ENCODE measurements at places on chromosomes 12 and 14.

- H3K36me3 ChIP-seq, result no peaks in the 10 kb centered on the region
- no peak overlapping the region for H3K27ac ChIP-seq
- peaks cover 31% of the 10 kb centered on the region for H3K27me3 ChIP-seq
- H3K4me1 ChIP-seq, result peaks cover 50% of the 10 kb centered on the region
- no peak overlapping the region for H3K4me3 ChIP-seq
- no peak for DNase-seq
Measured at GRCh38 chr12:116709768-116710167, 28.1 kb downstream of the SPRING1 start.

GRCh38 chr12:110352401-110352800 lies 51.1 kb downstream of the ANAPC7 start:
- no peak for DNase-seq
- H3K27me3 ChIP-seq, result no peaks in the 10 kb centered on the region
- no peaks in the 10 kb centered on the region for H3K4me1 ChIP-seq
- no peak overlapping the region for H3K27ac ChIP-seq
- H3K4me3 ChIP-seq, result no peak overlapping the region

GRCh38 chr12:93135286-93136239 lies 206.5 kb upstream of the EEA1 start:
- peak overlapping the region; percentile 72 for H3K27ac ChIP-seq
- peaks cover 45% of the 10 kb centered on the region for H3K4me1 ChIP-seq
- no peaks in the 10 kb centered on the region for H3K36me3 ChIP-seq
- DNase-seq, result no peak
- H3K27me3 ChIP-seq, result no peaks in the 10 kb centered on the region

- no peak for DNase-seq
- H3K4me1 ChIP-seq, result no peaks in the 10 kb centered on the region
- H3K4me3 ChIP-seq, result no peak overlapping the region
- peaks cover 27% of the 10 kb centered on the region for H3K36me3 ChIP-seq
- no peak overlapping the region for H3K27ac ChIP-seq
Measured at GRCh38 chr12:32253154-32253790, 146.1 kb upstream of the FGD4 start.

DNA sequence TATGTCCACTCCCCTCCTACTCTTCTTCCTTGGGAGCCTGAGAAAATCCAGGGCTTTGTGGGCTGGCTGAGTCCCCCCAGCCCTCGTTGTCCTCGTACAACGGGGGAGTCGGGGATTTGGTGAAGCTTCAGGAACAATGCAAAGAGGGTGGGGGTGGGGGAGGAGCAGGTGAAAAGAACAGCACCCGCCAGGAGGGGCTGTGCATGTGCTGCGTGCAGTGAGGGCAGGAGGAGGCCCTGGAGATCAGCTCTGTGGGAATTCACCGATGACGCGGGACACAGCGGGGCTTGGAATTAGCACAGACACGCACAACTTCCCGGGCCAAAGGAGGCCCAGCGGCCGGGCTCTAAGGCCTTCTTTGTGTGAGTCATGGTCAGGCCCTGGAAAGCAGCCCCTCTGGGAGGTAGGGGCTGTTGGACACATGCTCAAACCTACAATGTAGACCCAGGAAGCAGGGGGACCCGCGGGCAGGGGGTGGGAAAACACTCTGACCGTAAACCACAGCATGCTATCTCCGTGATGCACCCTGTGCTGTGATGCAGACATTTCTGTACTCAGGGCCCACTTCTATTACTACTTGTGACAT lies 32.8 kb downstream of the RBM19 start:
- no peak for DNase-seq
- no peak overlapping the region for H3K27ac ChIP-seq
- H3K36me3 ChIP-seq, result peaks cover 14% of the 10 kb centered on the region
- no peak overlapping the region for H3K4me3 ChIP-seq

DNA sequence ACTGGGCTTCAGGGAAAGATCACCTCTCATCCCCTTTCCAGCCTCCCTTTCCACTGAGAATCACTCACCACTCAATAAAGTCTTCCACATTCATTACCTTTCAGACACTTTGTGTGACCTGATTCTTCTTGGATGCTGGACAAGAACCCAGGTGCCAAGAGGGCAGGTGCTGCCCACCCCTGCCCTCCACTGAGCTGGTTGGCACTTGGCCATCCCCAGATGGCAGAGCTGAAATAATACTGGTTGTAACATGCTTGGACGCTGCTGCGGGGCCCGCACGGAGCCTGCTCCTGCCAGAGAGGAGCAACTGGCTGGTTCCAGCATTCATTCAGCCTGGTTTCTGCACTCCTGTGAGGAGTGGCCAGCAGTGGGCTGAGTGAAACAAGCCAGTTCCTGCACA lies 386.7 kb upstream of the CCDC196 start:
- H3K4me3 ChIP-seq, result no peak overlapping the region
- no peak for DNase-seq
- H3K27ac ChIP-seq, result no peak overlapping the region
- no peaks in the 10 kb centered on the region for H3K36me3 ChIP-seq
- peaks cover 22% of the 10 kb centered on the region for H3K27me3 ChIP-seq
